ENCODE measurements at places on chromosomes 7 and 10.

DNA sequence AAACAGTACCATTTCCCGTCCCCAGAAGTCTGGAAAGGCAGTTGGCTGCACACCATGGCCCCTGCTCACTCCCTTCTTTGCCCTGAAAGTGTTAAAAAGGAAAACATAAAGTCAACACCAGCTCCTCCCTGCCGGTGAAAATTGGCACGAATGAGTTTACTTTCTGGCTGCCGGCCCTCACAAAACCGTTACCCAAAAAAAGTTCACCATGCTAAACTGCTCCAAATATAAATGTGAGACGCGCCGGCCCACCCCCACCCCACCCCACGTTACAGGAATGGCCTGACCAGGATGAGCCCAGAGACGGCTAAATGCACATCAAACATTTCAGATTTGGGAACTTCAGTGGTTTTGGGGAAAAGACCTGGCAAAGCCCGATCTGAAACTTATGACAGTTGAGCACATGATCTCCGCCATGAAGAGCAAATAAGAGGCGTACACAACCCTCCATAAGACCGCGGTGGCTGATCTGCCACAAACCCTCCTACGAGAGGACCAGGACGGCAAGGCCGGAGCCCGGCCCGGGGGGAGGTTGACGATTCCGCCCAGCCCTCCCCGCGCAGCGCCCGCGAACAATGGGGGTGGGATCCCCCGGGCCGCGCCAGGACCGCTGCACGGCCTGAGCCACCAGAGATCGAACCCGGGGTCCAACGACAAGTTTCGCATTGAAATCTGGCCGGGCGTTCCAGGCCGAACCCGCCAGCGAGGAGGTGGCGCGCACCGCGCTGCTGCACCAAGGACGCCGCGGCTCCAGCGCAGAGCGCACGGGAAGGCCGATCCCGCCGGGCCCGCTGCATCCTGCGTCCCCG is 952 bp downstream of the DIP2C start:
- DNase-seq: no peak

DNA sequence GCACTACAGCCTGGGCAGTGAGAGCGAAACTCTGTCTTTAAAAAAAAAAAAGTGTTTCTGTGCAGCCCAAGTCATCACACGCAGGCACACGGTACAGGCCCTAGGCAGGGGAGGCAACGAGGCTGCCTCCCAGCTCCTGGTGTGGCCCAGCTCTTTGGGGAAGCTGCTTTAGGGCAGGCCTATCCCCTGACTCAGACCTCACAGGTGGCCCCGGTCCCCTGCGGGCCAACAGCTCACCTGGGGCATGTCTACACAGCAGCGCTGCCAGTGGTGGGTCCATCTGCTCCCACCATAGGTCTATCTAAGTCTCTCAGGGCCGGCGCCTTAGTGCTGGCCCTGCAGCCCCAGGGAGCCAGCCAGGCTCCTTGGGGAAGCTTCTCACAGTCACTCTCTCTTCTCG is 31.4 kb downstream of the ZAN start:
- no peak for DNase-seq

DNA sequence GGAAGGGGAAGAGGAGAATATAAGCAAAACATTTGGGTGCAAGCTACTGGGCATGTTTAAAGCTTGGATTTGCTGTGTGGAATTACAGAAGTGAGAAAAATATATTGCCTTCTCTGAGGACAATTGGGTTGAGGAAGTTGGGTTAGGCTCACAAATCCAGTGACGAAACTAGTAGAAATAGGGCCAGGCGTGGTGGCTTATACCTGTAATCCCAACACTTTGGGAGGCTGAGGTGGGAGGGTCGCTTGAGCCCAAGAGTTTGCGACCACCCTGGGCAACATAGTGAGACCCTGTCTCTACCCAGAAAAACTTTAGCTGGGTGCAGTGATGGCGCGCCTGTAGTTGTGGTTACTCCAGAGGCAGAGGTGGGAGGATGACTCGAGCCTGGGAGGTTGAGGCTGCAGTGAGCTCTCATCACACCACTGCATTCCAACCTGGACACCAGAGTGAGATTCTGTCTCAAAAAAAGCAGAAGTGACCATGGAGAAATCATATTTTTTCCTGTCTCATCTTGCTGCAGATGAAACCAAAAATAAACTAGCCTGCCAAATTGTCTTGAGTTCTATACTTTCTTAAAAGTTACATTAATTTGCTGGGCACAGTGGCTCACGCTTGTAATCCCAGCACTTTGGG is 22.4 kb downstream of the NRBF2 start:
- DNase-seq: no peak

DNA sequence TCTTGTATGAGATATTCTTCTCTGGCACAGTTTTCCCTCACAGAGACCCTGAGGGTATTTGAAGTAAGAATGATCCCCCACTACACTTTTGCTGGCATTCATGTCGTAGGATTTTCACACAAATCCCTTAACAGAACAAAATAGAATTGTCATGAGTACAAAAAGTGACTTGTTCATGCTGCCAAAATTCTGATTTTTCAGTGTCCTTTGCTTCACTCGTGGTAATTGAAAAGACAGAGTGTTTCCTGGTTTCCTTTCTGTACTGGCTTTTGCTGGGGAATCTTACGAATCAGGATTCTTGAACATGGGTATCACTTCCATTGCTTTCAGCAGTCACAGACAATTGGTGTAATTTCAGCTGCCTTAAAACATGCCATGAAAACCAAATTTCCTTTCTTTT is 756.3 kb downstream of the REEP3 start:
- no peak for DNase-seq

DNA sequence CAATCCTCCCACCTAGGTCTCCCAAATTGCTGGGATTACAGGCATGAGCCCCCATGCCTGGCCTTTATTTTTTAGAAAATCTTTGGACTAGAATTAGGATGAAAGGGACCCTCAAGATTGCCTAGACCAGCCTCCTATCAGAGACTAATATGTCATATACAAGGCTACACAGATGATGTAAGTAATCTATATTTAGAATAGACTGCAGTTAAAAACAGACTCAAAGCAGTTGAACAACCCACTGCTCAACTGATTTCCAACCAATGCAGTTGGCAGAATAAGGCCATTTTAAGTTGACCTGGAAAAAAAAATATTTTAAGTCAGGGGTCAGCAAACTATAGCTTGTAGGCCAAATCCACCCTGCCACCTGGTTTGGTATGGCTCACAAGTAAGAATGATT is 27.7 kb downstream of the PSPH start:
- DNase-seq: no peak

GRCh38 chr10:131874991-131875451 is 25.8 kb upstream of the PPP2R2D start:
- peak; percentile 23 for DNase-seq

- DNase-seq: no peak
These were observed 96.4 kb upstream of the DIP2C start for GRCh38 chr10:785861-786214.

DNA sequence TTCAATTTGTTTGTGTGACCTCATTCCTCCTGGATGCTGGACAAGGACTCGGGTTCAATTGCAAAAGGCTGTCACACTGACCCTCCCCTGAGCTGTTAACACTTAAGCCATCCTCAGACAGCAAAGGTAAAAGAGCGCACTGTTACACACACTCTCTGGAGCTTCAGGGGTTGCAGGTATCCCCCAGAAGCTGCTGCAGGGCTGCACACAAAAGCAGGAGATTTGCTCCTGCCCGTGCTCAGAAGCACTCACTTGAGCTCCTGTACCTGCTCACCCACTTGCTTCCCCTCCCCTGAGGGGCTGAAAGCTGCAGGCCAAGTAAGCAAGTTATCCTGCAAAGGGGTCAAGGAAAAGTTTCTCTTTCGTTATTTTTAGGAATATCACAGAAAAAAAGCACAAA is 886.2 kb upstream of the ZWINT start:
- no peak for DNase-seq

DNA sequence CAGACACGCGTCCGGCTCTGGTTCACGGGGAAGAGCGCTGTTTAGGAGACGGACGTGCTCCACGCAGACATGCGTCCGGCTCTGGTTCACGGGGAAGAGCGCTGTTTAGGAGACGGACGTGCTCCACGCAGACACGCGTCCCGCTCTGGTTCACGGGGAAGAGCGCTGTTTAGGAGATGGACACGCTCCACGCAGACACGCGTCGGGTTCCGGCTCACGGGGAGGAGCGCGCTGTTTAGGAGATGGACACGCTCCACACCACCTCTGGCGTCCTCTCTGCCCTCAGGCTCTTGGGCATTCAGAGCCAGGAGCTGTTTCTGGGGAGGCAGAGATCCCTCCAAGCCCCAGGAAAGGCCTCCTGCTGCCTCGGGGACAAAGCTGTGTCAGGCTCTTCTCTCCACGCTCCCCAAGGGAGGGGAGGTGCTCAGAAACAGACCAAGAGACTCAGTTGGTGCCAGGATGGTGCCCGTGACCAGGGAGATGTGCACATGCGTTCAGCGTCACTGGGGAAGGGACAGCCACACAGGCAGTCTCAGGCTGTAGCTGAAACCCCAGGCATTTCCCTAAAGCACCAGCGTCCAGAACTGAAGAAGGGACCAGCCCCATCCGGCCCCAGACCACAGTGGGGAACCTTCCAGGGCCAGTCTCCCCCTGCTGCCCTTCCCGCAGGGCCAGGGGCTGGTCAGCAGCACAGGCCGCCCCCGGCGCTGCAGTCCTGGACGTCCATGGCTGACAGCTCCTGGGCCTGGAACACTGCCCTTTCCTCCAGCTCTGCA is 175.6 kb downstream of the ELFN1 start:
- no peak for DNase-seq

DNA sequence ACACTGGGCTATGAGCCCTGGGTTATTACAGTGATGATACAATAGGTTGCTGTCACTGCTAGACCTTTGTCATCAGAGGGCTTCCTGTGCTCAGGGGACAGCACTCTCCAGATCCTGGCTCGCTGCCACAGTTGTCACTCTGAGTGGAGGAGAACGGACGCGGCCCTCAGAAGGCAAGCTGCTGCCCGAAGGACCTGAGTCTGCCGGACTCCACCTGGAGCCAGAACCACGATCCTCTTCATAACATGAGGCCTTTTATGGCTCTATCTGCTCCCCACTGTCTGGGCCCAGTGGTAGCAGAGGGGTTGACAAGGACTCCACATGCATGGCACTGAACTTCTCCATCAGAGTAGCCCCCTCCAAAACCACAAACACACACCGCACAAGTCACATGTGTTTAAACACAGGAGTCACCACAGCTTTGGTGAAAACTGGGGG is 94.7 kb upstream of the EFCAB10 start:
- peak; percentile 19 for DNase-seq

DNA sequence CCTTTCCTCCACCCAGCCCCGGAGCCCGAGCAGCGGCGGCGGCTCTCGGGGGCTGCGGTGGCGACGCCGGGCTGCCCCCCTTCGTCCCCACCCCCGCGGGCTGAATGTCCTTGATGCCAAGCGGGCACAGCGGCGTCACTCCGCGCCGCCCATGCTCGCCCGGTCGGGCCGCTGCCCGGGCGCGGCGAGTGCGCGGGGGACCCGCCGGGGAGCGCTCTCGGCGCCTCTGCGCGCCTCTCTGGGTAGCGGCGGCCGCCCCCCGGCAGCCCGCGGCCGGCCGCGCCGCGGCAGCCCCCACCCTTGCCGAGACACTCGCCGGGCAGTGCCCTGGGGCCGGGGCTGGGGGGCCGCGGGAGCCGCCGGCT is 433 bp upstream of the PLXNA4 start:
- DNase-seq: no peak

GRCh38 chr7:155296788-155297516 is 726 bp upstream of the INSIG1 start:
- peak; percentile 72 for DNase-seq

Measured in stimulated activated CD8-positive, alpha-beta memory T cell treated with anti-CD3 and anti-CD28 coated beads, Interleukin-2, amount 100 ng/mL, for 1 hour (primary cell).